Activated CD4-positive, CD25-positive, alpha-beta regulatory T cell (primary cell): ENCODE measurements at places on chromosomes 16 and 17.

DNA sequence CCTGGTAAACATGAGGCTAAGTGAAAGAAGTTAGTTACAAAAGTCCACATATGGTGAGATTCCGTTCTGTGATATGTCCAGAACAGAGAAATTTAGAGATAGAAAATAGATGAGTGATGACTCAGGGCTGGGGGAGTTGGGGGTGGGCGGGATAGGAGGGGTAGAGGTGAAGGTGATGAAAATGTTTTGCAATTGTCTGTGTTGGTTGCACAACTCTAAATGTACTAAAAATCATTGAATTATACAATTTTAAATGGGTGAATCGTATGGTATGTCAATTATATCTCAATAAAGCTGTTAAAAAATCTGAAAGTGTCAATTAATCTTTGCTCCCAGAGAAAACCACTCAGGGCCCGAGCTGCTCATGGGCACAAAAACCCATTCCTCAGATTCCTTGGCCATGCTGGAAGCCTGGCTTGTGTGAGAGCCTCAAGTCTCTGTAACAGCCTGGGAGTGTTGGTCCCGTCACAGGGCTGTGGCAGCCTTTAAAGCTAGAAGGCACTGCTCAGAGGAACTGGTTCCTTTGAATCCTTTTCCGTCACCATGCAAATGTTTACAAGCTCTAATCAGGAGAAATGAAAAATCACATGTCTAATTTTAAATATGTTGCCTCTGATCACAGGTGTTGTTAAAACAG is 225.3 kb downstream of the WWOX start:
- no peak for DNase-seq

DNA sequence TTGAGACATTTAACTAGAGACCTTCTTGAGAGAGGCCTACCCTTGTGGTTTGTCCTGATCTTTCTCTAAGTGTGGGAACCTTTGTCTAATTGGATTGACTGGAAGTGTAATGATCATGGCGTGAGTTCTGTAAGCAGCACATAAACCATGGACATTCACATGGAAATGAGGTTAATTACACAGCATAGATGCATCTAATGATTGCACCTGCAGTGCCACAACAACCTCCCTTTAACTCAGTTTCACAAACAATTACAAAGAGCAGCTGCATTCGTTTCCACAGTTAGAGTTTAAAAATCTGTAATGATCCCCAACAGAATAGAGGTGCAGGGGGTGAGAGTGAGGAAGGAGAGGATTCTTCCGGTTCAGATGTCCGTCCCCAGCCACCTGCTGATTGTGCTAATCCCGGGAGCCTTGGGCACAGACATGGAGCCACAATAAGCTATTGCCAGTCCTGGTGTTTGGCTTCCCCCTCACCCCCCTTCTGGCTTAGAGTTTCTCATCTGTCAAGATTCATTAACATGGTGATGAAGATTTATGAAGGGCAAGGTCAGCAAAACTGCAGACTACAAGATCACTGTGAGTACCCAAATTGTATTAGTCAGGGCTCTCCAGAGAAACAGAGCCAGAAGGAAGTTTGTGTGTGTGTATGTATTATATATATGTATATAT is 659.2 kb upstream of the SOX9 start:
- no peak for DNase-seq

- DNase-seq, result no peak
These were observed 949 bp upstream of the SPAG7 start for GRCh38 chr17:4968486-4969046.

DNA sequence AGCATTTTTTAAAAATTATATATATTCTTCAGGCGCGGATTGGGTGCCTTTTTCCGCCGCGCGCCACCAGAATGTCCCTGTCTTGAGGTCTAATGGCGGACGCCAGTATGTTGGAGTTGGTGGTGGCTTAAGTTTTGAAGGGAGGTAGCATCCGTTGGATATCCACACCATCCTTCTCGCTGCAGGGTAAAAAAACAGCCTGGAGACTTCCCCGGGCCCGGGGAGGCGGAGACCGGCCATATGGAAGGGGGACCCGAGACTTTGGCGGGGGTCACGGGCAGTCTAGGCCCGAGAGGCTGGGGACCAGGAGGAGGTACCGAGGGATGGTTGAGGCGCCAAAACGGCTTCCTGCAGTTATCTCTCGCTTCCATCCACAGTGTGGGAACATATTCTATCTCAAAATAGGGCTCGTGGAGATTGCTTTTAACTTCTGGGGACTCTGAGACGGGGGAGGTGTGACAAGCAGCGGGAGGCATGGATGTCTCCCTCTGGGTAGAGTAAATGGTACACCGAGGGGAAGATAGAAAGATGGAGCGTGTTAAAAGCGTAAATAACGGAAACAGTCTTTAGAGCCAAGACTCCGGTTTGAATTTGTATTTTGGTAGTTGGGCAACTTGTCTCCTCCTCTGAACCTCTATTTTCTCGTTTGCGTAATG is at the start of gene SF3B3:
TSS of gene SF3B3 (plus strand) at position 74 of the 656 bp plus-strand sequence. CDS start 2,841 bp downstream, outside the sequence.
- peak; percentile 59 for DNase-seq

DNA sequence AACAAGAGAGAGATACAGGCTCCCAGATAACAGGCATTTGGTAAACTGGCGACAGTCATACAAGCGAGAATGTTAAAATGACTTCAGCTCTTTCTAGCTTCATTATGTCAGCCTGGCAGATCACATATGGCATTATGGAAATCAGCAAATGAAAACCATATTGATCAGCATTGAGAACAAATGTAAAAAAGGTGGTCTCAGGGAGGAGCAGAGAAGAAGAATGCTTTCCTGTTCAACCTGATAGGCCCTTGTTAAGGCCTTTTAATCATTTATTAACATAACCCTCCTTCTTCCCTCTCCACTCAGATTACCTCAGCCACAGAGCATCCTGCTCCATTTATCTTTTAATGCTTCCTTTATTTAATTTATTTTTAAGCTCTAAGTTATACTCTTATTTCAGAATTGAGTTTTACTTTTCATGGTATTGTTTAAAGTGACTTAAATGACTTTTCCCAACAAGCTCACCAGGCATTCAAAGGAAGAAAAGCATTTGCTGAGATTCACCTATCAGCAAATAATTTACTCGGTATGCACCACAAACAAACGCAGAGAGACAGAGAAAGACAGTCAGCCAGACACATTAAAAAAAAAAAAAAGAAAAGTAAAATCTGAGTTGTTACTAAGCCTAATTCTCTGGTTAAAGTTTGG is 243.9 kb upstream of the TBX2 start:
- DNase-seq, result no peak

- DNase-seq, result no peak
These were observed 124.8 kb downstream of the NTN1 start for GRCh38 chr17:9146064-9146463.

DNA sequence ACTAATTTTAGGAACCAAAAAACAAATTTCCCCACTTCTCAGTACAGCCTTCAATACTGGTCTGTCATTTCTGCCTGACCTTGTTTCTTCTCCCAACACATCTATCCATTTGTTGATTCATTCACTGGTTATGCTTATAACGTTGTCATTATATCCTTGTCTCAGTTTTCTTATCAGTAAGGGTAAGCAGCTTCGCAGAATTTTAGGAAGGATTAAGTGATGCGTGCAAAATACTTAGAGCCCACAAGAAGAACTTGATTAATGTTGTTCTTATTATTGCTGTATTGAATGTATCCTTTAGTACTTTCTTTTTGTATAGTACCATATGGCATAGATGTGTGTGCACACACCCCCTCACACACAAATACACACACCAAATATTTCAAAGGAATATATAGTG is 403.5 kb upstream of the HSBP1 start:
- DNase-seq, result no peak

GRCh38 chr17:17179371-17179827 is 26.7 kb downstream of the PLD6 start:
- no peak for DNase-seq

GRCh38 chr17:8532021-8532420 is 96.3 kb downstream of the NDEL1 start:
- DNase-seq, result no peak

- no peak for DNase-seq
These were observed 37.2 kb downstream of the NKD1 start for GRCh38 chr16:50585331-50585776.

GRCh38 chr17:60652454-60653247 is 25.0 kb upstream of the BCAS3 start:
- no peak for DNase-seq

DNA sequence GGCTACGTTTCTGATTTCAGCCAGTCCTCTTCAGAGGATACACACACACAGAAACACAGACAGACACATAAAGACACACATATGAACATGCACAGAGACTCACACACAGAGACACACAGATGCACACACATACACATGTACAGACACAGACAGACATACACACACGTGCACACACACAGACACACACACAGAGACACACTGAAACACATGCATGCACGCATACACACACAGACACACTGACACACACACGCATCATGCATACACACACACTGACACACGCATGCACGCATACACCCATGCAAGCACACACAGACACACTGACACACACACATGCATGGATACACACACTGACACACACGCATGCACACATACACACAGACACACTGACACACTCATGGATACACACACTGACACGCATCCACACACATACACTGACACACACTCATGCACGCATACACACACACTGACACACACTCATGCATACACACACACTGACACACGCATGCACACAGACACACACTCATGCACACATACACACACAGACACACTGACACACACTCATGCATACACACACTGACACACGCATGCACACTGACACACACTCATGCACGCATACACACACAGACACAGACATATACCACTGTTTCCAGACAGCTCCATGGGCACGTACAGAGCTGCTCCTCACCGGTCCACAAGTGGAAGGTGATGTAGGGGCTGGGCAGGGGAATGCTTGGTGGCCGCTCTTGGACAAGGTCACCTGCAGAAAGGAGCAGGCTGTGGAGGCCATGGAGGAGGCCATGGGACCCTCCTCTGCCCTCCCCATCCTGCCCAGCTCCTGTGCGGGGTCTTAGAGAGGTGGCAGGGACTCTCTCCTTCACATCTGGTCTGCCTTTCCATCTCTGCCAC is 30.1 kb upstream of the MFSD6L start:
- no peak for DNase-seq

DNA sequence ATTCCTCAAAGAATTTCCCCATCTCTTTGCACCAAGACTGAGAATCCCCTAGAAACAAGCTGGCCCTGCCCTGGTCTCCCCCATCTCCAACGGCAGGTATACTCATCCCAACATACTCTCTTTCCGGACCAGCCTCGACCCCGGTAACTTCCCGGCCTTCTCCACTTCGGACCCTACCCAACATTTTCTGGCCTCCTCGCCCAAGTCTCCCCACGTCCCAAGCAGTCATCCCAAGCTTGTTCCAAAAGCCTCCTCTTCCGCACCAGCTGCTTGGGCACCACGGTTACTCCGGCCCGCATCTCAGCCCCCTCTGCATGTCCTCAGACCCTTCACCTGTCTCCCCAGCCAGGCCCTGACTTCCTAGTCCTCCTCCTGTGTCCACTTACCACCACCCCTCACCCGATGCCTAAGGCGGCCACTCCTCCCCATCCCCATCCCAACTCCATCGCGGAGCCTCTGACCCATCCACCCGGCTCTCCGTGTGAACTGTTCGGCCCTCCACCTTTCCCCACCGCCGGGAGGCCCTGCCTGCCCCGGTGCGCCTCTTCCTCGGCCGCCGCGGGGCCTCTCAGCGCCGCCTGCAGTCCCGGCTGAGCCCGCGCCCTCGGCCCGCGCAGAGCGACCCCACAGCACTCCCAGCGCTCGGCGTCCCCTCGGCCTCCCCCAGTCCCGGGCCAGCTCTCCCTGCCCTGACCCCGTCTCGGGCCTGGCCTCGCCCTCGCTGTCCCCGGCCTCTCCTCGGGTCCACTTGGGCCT is 994 bp downstream of the PITPNA start:
- peak; percentile 17 for DNase-seq

DNA sequence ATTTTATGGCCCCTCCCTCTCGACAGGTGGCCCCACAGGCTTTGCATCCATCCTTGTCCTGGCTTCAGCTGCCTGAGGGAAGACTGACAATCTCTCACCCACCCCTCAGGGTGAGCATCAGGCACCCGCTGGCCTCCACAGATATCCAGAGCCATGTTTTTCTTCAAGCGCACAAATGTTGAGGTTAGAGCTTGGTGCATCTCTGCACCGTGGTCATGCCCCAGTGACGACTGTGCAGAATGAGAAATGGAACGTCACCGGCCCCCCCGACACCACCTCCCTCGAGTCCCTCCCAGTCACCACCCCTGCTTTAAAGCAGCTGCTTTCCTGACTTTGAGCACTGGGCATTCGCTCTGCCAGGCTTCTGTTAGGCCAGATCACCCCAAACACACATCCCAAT is 19.8 kb upstream of the TIMP2 start:
- DNase-seq, result no peak

GRCh38 chr16:48462106-48462740 is 77.0 kb upstream of the SIAH1 start:
- no peak for DNase-seq

DNA sequence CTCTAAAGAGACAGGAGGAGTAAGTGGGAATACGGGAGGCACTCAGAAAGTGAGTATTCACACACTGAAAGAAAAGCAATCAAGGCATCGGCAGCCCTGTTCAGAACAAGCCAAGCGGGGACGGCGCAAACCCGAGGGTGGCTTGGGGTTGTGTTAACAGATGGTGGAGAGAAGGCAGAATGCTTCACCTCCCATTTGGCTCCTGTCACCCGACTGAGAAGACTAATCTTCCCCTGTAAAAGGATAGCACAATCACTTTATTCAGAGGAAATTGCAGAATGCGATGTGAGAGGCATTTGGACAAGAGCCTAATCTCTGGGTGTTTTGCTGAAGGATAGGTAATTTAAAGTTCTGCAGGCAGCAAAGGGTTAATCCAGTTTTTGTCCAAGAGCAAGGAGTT is 119.3 kb upstream of the WSCD1 start:
- DNase-seq, result no peak

- DNase-seq, result no peak
These were observed 27.5 kb upstream of the NKD1 start for GRCh38 chr16:50520451-50521245.

DNA sequence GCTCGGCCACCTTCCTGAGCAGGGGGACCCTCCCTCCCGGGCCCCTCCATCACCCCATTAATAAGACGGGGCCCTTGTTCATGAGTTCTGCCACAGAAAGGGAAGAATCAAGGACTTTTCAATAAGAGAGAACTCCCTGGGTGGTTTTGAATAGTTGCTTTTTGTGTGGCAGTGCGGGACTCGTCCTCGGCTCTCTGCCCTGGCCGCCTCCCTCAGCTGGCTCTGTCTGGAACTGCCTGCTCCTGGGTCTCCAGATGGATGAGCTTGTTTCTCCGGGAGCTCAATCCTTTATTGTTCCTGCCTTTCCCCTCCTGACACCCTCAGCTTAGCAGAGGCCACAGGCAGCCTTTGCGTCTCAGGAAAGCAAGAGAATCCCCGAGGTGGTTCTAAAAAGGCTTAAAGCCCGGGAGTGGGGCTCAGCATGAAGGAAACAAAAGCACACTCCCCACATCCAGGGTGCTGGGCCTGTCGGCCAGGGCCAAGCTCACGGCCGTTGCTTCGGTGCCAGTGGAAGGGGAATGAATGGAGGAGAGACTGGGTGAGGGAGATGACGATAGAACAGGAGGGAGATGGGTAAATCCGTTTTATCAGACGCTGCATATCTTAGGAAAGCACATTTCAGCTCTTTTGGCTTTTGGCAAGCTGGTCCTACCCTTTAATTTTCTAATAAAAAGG is 60.2 kb downstream of the RAI1 start:
- no peak for DNase-seq

GRCh38 chr17:22512997-22513538 is 820.7 kb downstream of the KCNJ18 start:
- DNase-seq, result no peak

- no peak for DNase-seq
These were observed 43.6 kb upstream of the PIK3R6 start for GRCh38 chr17:8910969-8911604.
